ENCODE measurements at places on chromosomes 2 and 18.

- peak; percentile 21 for DNase-seq
Observed at GRCh38 chr18:58856881-58857280, 7.8 kb upstream of the ZNF532 start.

DNA sequence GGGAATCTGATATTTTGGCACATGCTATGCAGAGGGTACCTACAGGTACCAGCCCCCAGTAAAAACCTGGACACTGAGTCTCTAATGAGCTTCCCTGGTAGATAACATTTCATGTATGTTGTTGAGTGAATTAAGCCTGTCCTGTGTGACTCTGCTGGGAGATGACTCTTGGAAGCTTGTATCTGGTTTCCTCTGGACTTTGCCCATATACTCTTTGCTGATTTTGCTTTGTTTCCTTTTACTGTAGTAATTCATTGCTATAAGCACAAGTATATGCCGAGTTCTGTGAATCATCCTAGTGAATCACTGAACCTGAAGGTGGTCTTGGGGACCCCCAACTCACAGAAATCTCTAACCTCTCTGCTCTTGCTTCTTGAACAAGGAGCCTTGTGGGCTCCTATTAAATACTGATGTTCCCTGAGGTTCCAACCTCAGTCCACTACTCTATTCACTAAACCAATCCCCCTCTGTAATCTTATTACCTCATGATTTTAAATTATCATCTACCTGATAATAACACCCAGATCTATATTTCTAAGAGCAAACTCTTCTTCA lies 94.3 kb upstream of the WDSUB1 start:
- no peak for DNase-seq

DNA sequence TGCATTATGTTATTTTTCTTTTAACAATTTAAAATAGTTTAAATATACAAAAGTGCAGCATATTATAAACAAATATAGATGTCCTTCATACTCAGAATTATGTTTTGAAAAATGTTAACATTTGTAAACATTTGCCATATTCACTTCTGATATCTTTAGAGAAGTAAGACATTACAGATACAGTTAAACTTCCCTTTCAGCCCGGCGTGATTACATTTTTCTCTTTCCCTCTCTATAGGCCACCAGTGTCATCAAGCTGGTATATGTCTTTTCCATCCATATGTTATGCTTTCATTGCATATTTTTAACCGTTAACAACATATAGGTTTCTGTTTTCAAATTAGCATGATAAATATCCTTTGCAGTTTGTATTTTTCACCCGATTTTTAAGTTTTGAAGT lies 27.1 kb downstream of the TTC39C start:
- DNase-seq, result no peak

GRCh38 chr2:240249423-240250149 lies 109.1 kb upstream of the OTOS start:
- DNase-seq, result peak; percentile 60

DNA sequence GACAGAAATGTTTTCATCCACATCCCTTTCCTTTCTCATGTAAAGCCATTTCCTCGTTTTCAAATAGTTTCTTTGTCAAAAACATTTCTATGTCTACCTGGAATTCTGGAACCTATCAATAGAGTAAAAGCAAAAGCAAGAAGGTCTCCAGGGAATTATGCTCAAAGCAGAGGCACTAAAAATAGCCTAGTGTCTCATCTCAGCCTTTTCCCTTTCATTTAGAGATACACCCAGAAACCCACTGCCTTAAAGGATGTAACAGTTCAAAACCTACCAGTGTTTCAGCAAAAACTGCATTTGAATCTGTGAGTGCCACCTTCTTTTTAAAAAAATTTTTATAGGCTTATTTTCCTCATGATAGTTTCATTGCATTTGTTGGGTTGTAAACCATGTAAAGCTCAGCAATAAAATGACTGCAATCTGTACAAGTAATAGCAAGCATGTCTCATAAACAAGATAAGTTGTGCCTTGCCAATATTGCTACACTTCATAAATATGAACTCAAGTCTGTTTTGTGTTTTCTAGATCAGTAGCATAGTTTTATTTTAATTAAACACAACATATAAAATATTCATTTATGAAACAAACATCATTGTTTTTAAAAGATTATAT lies 927.3 kb upstream of the ACVR2A start:
- DNase-seq, result peak; percentile 66

- peak; percentile 29 for DNase-seq
Observed at GRCh38 chr2:187117483-187117882, 268.5 kb upstream of the ZSWIM2 start.

DNA sequence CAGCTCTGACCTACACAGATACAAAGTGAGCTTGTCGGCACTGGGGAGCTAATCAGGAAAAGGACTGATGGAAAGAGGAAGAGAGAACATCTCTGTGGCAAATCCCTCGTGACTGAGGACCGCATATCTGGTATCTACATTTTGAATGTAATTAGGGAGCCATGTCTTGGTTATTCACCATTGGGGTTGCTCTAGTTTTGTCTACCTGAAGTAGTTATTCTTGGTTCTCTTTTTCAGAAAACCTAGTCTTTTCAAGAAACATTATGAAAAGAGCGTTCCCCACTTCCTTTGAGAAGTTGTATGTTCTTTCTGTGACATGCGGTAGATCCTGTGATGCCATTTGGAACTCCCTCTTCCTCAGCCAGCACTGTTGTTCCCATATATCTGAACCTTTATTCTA lies 104.4 kb downstream of the DOCK10 start:
- no peak for DNase-seq

- no peak for DNase-seq
Observed at GRCh38 chr2:134217924-134218323, 35.9 kb upstream of the MGAT5 start.

- no peak for DNase-seq
Observed at GRCh38 chr2:62293151-62293489, 97.2 kb downstream of the B3GNT2 start.

- peak; percentile 91 for DNase-seq
Observed at GRCh38 chr2:203327901-203328759, at the start of gene ABI2. Gene ABI2 (plus strand): TSS chr2:203328394. CDS start chr2:203328515, 121 bp downstream.

DNA sequence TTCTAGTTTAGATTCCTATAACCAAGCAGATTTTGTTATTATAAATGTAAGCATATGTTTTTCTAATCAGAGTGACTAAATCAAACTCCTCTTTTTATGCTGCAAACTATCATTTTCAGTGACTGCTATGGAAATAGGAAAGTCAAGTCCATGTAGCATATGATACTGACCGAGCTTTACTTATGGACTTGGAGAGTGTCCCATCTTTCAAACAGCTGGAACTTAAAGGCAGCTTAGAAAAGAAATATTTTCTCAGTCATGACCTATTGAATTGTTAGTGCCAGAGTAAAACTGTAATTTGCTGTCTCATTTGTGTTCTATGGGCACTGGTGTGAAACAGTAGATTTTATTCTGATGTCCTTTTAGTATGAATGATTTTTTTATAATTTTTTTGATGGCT lies 76.7 kb downstream of the PHLPP1 start:
- DNase-seq, result no peak

GRCh38 chr2:143410082-143410897 lies 281.1 kb downstream of the ARHGAP15 start:
- DNase-seq, result no peak

DNA sequence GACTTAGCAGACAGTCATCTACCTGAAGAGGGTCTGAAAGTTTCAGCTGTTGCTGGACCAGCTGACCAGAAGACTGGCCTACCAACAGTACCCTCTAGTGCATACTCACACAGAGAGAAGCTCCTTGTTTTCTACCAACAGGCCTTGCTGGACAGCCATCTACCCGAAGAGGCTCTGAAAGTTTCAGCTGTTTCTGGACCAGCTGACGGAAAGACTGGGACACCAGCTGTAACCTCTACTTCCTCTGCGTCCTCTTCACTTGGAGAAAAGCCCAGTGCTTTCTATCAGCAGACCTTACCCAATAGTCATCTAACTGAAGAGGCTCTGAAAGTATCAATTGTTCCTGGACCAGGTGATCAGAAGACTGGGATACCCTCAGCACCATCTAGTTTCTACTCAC lies 63.2 kb downstream of the ALMS1 start:
- DNase-seq, result peak; percentile 71

DNA sequence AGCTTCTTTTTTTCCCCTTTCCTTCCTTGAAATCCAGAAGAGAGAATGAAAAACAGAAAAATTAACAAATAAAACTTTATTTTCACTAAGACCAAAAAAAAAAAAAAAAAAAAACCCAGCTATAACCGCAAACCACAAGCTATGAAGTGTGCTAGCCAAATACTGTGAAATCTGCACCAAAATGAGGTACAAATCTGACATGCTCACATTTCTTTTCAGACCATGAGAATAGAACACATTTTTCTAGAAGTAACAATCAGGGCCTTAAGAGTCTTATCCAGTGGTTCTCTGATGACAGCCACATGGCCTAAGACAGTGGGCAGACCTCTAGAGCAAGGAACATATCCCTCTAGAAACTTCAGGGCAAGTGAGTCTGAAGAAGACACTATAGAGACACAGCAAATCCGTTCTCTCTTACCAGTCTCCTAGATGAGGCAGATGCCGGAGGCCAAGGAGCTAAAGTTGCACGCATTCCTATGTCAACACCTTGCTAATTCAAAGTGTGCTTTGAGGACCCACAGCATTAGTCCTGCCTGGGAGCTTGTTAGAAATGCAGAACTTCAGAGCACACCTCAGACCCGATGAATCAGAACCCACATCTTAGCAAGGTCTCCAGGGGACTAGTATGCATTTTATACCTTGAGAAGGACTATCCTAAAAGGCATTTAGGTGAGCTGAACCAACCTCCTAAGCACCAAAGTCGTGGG lies 317.1 kb downstream of the MYCN start:
- DNase-seq, result peak; percentile 32

- no peak for DNase-seq
Observed at GRCh38 chr2:64641599-64641998, 12.1 kb downstream of the SERTAD2 start.

- no peak for DNase-seq
Observed at GRCh38 chr18:52682260-52682659, 342.3 kb downstream of the DCC start.

DNA sequence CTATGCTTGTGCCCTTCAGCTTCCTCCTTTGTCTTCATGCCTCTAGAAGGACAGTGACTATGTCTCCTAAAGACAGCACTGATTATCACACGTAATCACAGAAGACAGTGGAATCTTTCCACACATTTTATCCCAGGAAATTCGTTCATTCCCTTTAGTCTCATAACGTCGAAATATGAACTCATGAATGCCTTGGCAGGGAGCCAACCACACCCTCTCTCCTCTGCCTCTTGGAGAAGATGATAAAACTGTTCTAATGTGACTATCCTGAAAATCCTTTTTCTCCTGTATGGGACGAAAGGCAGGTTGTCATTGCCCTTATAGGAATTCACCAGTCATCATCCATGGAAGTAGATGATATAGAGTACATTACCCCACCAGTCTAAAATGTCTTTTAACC lies 726.6 kb upstream of the FANCL start:
- no peak for DNase-seq

DNA sequence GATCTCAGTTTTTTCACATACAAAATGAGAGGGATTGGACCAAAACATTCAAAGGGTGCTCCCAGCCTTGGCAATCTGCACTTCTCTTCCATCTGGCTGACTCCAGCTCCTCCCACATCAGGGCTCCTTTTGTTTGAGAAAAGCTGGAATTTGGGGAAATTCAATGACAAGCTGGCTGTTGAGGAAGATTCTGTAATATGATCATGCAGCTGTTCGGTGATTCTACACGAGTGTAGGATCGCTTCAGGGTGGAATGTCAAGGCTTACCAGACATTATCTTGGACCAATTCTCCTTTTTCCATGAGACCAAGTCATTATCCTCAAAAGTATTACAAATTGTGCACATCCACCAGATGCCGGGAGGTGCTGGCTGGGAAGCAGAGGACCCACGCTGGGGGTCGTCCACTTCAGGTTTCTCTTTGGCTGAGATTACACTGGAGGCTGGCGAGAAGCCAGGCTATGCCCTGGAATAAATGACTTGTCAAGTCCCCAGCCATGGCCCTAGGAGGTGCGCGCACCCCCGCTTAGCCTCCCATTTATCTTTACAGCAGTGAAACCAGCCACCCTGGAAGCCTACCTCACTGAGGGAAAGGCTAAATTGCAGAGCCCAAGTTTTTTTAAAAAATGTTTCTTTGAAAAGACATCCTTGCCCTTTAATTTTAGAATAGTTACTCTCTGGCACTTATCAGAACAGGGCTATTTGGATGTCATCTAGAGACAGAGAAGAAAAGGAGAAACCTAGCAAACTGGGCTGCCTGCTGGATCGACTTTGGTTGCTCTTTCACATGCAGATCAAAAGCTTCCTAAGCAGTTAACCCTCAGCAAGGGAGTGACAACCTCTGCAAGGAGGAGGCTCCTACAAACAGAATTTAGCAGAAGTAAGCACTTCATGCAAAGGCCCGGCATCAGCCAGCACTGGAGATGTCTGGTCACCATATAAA lies 42.5 kb upstream of the LCLAT1 start:
- peak; percentile 76 for DNase-seq

DNA sequence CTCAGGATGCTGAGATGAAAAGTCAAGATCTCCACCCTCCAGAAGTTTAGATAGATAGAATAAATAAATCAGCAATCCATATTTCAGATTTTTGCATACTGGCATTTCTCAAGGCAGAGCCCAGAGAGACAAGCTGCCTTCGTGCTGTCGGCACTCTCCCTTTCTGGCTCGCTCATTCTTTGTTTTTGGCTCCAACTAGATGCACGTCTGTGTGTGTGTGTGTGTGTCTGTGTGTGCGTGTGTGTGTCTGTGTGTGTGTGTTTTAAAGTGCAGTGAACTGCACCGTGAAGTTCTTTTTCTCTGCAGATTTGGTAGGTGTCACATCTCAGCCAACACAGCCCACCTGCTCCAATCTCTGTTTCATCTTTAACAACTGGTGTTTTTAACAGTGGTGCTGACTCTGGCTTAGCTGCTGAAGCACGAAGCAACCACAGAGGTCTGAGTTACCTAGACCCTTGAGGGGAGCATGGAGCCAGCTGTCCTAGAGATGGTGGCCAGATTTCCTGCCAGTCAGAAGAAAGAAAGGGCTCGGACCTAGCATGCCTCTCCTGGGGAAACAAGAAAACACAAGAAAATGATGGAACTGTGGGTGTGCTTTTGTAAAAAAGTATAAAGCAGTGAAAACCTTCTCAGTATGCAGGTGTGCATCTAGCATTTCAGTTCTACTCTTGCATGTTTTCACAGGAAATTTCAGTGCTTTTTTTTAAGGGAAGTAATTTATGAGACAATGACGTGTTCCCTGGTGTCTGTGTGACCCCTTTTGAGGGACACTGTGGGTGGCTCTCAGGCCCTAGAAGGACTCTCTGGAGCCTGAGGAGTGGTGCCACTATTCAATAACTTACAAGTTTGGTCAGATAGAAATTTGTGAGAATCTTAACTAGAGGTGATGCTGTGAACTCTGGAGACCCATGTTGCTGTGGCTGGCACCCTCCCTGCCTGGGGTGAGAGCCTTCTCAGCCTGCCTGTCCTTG lies 364.3 kb downstream of the RNF144A start:
- no peak for DNase-seq
